NB4 (cell line): ENCODE measurements at places on chromosomes 4 and X.

DNA sequence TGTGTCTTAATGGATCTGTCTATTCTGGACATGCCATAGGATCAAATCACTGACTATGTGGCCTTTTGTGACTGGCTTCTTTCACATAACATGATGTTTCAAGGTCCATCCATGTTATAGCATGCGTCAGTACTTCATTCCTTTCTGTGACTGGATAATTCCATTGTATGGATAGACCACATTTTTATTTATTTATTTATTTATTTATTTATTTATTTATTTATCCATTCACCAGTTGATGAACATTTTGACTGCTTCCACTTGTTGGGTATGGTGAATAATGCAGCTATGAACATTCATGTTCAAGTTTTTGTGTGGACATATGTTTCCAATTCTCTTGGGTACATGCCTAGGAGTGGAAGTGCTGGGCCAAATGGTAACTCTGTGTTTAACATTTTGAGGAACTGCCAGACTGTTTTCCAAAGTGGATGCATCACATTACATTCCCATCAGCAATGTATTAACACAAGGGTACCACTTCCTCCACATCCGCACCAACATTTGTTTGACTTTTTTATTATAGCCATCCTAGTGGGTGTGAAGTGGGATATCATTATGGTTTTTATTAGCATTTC lies 14.0 kb downstream of the RTL5 start:
- DNase-seq = no peak

DNA sequence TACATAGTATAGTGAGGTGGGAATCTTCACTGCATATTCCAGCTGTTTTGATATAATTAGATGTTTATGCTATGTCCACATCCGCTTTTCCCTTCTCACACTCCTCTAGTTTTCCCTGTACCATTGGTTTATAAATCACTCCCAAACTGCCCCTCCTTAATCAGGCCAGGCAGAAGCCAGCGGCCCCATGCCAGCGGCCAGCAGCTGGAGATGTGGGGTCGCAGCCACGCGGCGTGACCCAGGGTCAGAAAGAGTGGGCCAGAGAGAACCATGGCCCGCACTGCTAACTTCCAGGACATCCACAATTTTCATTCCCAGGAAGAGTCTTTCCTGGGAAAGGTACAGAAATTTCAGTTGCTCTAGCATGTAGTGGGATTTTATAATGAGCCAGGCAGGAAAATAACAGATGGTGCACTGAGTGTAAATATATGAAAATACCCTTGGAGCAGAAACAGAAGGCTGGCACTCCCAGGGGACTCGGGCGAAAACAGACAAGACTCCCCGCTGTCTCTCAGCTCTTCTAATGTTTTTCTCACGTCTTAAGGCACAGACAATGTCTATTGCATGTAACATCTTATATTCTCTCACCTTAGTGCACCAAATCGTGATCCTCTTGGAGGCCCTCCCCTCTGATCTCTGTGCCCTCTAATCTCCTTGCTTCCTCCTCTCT lies 145.9 kb upstream of the ZFP42 start:
- no peak for DNase-seq

GRCh38 chrX:28552322-28552721 lies 34.9 kb upstream of the IL1RAPL1 start:
- DNase-seq = no peak

GRCh38 chr4:64713256-64713840 lies 304.1 kb upstream of the TECRL start:
- peak; percentile 38 for DNase-seq

DNA sequence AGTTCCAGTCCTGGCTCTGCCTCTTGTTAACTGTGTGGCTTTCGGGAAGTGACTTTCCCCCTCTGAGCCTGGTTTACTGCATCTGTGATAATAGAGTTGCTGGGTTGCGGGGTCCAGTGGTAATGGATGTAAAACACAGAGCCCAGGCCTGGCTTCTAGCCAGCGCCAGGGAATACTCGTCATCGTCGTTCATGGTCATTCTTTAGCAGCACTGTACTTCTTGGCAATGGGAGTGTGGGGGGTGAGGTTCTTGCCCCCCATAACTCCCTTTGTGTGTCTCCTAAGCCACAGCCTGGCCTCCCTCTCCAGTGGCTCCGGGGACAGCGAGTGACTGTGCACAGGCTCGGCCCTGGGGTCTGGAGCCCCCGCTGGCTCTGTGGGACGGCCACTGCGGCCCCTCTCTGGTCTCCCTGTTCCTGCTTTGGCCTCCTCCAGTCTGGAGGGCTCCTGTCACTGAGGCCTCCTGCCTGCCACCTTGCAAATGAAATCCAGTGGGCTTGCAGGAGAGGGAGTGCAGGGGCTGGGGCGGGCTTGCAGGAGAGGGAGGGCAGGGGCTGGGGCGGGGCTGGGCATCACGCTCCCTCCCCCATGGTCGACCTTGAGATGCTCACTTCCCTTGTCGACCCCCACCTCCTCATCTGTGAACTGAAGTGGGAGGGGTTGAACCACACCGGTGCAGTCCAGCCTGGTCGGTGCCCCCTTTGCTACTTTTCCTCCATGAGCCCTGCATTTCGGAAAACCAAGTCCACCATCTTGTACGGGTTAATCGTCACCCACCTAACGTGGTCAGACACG lies 13.2 kb downstream of the PSAPL1 start:
- DNase-seq = no peak

DNA sequence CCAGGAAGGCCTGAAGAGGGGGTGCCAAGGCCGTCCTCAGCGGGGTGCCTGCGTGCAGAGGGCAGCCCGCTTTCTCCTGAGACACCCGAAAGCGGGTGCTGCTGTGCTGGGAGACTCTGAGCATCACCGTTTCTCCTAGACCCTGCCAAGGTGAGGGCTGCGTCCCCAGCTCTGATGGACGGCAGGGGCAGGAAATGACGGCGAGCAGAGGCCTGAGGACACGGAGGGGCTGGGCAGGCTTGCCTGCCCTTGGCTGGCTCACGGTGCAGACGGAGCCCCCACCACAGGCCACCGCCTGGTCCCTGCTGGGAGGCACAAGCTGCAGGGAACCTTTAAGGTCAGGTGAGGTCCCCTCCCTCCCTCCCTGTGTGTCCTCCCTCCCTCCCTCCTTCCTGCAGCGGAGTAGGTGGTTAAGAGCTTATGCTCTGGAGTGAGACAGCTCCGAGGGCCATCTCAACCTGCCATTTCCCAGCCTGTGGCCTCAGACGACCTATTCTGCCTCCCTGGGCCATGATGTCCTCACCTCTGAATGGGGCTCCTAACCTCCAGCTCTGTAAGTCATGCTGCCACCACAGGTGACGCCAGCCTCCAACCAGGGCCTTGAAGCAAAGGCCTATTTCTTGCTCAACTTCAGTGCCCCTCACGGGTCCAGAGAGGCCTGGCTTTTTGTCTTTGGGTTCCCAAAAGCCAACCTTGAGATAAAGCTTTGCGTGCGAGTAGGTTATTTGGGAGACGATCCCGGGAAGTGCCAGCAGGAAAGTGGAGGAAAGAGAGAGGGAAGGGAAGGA lies 54.2 kb upstream of the GRPEL1 start:
- no peak for DNase-seq

- no peak for DNase-seq
These were observed 9.1 kb downstream of the GRPEL1 start for GRCh38 chr4:7058792-7059191.

GRCh38 chrX:19879735-19880378 lies 7.5 kb downstream of the SH3KBP1 start:
- no peak for DNase-seq

- no peak for DNase-seq
These were observed 14.3 kb downstream of the H2BW1 start for GRCh38 chrX:103999234-103999633.

DNA sequence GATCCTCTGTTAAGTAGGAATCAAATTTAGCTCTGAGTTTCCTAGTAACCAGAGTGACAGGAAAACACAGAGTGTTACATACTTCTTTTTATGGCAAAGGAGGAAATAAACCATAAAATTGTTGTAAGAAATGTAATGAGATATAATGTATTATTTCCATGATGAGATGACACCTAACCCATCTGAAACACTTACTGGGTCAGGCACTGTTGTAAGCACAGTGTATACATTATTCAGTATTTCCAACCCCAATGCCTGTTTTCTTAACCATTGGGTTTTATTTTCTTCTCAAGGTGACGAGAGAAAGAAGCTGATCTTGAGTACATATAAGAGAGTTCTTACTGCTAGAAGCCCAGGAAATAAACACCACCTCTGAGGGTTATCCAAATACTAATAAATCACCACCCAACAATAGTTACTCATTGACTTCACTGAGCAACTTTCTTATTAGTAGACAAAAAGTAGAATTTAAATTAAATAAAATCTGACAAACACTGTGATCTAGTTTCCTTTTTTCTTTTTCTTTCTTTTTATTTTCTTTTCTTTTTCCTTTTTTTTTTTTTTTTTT lies 4.2 kb upstream of the ENAM start:
- DNase-seq = no peak

DNA sequence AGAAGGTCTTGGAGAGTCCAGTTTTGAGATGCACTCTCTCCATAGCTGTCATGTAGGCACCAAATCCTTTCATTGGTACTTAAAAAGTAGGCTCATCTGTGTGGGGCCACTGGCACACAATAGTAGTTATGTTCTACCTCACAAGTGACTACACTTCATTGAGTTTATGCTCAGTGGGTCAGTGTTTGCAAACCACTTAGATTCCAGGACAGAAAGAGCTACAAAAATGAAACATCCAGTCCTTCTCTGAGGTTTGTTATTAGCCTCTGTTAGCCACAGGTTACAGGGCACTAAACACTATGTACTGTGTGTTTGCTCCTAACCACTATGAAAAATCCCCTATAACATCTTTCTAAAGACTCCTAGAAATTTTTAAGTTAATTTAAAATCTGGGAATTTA lies 13.8 kb downstream of the RAB28 start:
- no peak for DNase-seq

GRCh38 chr4:5942947-5943346 lies 50.1 kb upstream of the CRMP1 start:
- no peak for DNase-seq

GRCh38 chr4:2820216-2820982 lies 23.2 kb upstream of the ADD1 start:
- no peak for DNase-seq

- no peak for DNase-seq
These were observed 47.6 kb downstream of the FBXW7 start for GRCh38 chr4:152488246-152488645.

DNA sequence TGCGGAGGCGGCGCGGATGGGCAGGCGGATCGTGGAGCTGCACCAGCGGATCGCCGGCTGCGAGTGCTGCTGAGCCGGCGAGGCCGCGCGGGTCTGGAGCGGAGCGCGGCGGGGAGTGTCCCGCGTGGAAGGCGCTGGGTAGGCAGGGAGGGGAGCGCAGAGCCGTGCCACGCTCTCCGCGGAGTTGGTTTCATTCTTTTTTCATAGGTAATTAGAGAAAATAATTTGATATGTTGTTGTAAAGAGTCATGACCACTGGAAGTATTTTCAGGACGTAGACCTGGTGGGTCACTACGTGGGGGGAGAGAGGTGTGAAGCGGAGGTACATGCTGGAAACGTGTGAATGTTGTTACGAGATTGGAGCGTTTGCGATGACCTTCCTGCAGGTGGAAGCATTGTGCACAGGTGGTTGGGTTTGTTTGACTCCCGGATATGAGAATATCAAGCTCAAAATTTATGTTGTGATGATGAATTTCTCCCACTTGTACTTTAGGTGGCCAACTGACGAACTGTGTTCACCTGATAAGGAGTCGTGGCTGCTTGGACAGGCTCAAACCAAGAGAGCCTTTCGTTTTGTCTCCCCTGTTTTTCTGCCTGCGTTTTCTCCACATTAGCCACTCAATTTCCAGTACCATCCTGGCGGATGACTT lies 19.1 kb upstream of the S100P start:
- peak; percentile 82 for DNase-seq

- no peak for DNase-seq
These were observed 768.2 kb downstream of the KCTD8 start for GRCh38 chr4:43680421-43680820.

DNA sequence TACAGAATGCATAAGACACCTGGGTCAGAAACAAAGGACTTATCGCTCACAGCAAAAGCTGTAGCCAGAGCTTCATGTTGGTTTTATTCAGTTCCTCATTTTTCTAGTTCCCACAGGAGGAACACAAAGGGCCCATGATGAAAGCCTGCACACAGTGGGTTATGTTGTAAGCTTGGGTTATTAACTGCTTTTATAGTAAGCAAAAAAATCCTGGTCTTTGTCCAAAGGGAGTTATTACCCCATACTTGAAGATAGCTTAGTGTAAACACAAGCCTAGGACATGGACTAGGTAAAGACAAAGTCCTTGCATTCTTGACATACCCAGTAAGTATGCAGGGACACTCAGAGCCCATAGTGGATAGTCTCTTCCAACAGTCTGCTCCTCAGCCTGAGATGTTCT lies 11.7 kb downstream of the BBS12 start:
- DNase-seq = peak; percentile 85

- no peak for DNase-seq
These were observed 146.7 kb upstream of the CXXC4 start for GRCh38 chr4:104641418-104641817.

GRCh38 chr4:183411291-183411861 lies 33.1 kb upstream of the CDKN2AIP start:
- DNase-seq = no peak

- DNase-seq = peak; percentile 74
These were observed 167.3 kb downstream of the SLIT2 start for GRCh38 chr4:20418861-20419451.

- DNase-seq = peak; percentile 5
These were observed 235.5 kb upstream of the ACTRT1 start for GRCh38 chrX:128287693-128288092.

DNA sequence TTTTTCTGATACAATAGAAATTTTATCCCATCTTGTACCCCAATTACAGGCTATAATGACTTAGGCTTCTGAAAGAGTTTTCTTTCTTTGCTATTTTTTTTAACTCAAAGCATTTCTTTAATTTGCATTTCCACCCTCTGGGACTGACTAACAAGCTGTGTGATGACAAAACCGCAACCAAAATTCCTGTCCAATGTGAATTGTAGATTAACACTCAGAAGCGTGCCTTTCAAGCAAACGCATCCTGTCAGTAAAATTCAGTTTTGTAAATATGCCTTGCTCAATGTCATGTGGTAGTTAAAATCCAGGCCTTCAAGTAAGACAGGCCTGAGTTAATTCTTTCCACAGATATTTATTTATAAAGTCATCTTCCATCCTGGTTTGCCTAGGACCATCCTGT lies 50.3 kb downstream of the STK32B start:
- no peak for DNase-seq

GRCh38 chrX:1205681-1206611 lies 6.5 kb downstream of the CRLF2 start:
- peak; percentile 56 for DNase-seq

DNA sequence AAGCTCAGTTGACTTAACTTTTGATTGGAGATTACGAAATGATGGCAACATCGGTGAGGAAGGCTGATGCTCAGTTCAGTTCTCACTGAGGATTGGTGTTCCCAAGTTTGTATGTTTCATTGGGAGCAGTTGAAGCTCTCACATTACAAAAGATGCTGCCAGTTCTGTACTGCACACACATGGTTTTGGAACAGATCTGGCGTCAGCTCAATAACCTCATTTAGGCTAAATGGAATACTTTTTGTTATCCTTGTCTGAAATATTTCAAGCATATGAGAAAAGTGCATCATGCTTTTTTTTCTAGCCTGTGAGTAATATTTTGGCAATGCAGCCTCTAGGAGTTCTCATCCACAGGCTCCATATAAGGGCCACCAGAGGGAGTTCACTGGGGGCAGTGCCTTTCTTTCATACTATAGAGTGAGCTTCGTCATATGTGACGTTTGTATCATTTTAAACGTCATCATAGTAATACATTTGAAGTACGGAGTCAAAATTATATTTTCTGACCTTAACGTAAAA lies 4.1 kb downstream of the ENPEP start:
- no peak for DNase-seq
